ENCODE measurements at places on chromosomes 6 and 20.

GRCh38 chr6:169530752-169531123, 171.1 kb downstream of the WDR27 start:
- no peak for DNase-seq

DNA sequence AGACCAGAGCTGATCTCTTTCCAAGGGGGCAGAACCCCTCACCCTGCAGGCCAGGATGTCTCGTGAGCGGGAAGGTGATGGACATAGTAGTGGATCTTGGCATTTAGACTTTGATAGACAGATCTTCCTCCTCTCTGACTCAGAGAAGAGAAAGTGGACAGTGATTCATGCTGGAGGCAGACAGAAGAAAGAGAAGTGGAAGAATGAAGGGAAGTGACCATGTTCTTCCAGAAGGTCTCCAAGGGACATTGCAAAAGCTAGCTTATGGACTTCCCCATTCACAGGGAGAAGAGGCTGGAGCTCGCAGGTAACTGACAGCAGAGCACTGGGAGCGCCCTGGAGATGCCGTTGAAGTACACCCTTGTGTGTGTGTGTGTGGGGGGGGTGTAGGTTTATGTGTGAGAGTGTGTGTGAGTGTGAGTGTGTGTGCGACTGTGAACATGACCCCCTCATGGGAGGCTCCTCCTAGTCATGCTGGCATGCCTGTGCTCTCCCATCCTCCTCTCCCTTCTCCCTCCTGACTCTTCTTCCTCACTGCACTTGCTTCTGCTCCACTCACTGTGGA, 8.0 kb upstream of the RAET1L start:
- DNase-seq = no peak

DNA sequence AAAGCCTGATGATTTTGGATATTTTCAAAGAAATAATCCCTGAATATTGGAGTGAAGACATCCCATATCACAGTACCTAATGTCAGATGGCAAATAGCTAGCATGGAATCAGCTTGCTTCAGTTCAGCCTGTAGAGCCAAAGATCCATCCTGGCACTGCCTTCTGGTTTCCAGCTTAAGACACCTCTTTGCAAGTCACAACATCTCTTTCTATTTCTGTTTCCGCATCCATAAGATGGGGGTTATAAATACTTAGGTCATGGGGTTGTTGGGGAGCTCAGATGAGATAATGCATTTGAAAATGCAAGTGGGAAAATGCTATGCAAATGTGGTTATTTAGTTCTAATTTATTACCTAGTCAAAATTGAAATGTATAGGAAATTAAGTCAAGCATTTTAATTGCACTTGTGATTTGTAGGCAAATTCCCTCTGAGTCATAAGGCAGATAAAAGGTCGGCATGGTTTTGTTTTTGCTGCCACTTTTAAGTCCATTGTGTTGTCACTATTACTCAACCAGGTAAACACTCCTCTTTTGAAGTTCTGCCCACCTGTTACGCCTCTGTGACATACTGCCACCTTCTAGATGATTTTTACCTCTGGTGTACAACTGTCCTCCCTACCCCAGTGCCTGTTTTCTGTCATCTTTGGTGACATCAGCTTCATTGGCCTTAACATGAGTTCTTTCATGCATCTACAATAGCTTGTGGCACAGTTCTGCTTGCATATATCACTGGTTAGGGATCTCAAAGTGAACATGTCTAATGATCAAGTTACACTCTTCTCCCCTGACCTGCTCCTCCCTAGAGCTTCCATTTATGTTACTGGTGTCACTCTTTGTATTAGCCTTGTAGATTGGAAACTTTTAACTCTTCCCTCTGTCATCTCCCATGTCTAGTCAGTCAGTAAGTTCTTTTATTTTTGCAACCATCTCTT, 96.6 kb downstream of the CDKAL1 start:
- DNase-seq = no peak

DNA sequence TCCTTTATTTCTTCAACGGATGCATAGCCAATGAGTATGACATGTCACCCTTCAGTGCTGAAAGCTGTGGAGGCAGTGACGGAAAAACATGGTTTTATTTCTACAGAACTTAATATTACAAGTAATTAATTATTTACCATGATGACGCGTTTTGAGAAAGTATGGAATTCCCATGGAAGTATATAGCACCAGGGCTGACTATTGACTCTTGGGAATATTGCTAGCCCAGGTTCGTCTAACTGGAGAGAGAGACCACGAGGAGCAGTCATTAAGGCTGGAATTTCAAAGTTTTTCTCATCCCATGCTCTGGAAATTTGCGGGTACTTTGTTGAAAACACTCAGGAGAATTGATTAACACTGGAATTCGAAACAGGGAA, 155.2 kb upstream of the PRSS16 start:
- DNase-seq = no peak

DNA sequence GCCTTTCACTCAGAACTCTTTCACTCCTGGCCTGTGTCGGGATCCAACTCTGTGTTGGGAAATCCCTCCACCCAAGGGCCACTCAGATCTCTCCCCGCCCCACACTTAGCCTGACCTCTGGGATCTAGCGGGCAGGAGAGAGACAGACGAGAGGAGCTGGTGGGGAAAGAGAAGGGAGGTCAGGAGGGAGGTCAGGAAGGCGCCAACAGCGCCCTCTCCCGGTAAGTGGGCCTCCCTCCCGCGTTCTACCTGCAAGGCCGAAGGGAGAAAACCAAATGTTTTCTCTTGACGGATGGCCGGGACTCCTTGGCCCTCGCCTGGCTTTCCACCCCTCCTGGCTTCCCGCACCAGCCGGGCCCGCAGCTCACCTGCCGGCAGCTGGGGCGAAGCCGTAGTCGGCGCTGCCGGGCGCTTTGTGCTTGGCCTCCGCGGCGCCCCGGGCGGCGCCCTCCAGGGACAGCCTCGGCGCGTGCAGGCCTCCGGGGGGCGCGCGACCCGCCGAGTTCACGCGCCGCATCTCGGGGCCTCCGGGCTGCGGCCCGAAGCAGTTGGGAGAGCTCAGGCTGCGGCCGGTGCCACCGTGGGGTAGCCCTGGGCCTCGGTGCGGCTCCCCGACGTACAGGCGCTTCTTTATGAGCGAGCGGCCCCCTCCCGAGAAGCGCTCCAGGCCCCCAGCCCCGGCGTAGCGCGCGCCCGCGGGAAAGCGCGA, 38.2 kb downstream of the C6orf132 start:
- peak; percentile 59 for DNase-seq

DNA sequence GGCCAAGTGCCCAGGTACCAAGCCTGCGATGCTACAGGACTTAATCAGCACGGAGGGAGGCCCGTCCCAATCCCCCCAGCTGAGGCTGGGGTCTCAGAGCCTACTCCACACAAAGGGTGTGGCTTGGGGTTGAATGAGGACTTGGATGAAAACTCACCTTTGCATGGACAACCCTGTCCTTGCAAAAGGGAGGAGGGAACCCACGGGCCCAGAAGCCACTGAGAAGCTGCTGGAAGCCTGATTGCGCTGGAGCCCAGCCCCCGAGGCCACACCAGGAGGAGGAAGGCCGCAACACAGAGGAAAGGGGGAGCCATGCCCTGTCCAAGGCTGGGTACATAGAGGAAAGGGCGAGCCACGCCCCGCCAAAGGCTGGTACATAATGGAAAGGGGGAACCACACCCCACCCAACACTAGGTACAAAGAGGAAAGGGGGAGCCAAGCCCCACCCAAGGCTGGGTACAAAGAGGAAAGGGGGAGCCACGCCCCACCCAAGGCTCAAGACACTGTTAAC, 158.8 kb downstream of the DLL1 start:
- DNase-seq = no peak

- DNase-seq = no peak
Measured at GRCh38 chr6:125316621-125317020, 14.9 kb upstream of the HDDC2 start.

GRCh38 chr6:43444582-43444981, 10.8 kb downstream of the DLK2 start:
- DNase-seq = no peak

DNA sequence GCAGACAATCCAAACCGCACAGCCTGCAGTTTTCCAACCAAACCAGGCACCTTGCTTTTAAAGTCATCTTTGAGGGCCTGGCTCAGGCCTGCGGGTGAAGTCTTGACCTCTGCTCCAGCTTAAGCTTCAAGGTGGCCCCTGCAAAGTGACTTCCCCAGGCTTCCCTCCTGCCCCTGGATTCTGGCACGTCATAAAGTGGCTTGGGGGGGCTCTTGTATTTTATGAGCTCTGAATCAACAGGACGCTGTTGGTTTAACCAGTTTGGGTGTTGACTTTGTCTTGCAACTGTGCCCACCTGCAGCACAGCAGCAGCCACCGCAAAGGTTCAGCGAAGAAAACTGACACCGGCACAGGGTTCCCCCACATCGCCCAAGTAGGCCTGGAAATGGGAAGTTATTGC, 81.2 kb downstream of the NFATC2 start:
- no peak for DNase-seq

DNA sequence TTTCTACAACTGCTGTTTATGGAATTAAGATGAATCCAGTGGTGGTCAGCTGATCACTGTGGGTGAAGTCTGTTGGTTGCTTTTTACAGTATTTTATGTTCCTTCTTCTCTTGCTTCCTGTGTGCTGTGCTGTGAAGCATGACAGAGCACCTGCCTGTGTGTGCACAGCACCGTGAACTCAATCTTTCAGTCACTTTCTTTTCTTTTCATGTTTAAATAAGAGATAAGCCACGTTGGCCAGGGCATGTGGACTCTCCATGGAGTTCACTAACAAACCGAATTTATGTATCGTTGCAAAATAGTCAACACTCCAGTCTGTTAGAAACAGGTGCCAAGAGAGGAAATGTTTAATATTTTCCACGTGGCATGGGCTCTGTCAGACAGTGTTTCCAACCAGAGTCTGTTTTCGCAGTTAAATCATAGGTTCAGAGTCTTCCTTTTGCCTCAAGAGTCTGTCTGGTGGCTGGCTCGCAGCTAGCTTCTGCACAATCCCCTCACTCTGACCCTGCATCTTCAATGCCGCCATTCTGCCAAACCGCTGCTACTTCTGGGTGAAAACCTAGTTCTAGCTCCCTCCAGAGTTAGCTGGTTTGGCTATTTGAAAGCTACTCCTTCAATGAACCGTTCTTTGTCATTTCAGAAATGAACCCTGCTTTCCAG, 73.2 kb downstream of the QRSL1 start:
- DNase-seq = no peak

DNA sequence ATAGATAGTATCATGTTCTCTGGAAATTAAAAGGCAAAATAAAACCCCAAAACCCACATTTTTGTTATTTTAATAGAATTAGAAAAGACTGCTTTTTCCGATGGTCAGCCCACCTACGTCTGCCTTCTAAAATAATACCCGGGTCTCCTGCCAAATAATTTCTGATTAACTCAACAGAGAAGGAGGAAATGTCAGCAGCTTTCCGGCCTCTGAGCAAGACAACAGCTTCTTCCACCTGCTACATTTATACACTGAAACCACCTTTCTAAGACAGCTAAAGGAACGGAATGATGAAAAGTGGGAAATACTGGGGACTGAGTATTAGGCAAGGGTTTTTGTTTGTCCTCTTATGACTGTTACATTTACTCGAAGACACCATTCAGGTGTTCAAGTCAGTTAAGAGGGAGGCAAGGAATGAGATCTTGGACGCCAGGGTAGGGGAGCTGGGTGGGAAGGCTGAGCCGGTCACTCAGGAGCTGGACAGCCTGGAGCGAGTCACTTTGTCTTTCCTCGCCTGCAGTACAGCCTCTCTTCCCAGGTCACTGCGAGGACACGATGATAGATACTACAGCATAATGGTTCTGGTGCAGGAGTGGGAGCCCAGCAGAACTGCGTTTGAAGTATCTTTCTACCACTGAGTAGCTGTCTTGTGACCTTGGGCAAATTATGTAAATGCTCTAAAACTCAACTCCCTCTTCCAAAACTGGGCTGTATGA, 96.3 kb upstream of the QKI start:
- no peak for DNase-seq

DNA sequence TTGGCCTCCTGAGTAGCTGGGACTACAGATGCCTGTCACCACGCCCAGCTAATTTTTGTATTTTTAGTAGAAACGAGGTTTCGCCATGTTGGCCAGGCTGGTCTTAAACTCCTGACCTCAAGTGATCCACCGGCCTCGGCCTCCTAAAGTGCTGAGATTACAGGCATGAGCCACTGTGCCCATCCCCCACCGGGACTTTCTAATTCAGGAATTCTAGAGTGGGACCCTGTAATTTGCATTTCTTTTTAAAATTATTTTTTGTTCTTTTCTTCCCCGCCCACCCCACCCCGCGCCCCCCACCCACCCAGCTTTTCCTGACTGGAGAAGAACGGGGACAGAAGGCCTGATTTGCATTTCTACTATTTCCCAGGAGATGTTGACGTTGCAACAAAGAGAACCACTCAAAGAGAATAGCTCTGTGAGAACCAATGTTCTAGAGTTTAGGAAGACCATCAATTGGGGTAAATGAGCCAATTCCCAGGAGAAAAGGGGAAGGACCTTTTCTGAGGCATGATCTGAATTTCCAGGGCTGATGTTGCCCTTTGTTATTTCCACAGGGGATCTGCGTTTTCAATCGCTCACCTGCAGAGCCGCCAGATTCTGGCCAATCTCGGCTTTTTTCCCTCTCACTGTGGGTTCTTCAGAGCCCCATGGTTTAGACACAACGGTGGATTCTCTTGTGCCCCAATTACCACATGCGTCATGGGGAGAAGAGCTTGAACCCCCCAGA, 33.2 kb upstream of the TFAP2C start:
- DNase-seq = no peak

Measured in T-helper 2 cell (primary cell).